ENCODE measurements at places on chromosomes 2 and 18.

DNA sequence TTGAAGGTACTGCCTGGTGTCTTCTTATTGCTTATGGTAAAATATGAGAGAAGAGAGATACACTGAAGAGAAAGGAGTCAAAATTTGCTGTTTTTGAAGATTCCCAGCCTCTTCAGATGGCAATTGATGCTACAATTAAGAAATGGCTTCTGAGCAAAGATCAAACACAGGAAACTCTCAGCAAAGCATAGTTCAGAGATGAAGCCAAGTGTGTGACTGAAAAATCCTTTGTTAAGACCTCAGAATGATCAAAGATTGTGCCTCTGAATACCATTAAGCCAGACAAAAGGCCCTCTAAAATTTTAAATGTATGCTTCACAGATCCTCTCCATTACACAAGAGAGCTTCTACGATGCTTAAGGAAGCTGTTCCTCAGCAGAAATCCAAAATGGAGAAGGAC is 216.3 kb downstream of the UXS1 start:
- no peak for DNase-seq

DNA sequence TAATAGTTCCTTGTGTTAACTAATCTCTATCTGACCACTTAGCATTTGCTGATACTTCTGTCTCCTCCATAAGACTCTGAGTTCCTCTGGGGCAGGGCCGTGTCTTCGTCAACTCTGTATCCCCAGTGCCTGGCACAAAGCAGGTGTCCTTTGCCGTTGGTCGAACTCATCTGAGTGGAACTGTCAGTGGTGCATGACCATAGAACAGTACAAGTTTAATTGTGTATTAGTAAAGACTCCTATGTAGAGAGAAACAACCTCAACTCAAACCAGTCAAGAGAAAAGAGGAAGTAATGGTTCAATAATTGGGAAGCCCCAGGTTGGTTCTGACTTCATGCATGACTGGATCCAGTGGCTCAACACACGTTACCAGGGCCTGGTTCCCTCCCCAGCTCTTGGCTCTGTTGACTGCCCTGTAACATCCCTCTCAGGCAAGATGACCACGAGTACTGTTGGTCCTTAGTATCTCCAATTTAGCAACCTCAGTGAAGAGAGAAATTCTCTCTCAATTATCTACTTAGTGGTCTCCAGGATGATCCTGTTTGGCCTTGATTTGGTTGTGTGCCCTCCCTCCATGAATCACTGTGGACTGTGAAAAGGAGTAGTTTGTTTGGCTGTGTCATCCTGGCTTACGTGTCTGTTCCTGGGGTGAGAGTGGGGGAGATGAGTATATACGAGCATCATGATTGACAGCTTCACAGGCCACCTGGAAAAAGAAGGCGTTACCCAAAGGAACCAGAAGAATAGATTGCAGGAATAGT is 58.5 kb upstream of the MSH6 start:
- DNase-seq = peak; percentile 29

DNA sequence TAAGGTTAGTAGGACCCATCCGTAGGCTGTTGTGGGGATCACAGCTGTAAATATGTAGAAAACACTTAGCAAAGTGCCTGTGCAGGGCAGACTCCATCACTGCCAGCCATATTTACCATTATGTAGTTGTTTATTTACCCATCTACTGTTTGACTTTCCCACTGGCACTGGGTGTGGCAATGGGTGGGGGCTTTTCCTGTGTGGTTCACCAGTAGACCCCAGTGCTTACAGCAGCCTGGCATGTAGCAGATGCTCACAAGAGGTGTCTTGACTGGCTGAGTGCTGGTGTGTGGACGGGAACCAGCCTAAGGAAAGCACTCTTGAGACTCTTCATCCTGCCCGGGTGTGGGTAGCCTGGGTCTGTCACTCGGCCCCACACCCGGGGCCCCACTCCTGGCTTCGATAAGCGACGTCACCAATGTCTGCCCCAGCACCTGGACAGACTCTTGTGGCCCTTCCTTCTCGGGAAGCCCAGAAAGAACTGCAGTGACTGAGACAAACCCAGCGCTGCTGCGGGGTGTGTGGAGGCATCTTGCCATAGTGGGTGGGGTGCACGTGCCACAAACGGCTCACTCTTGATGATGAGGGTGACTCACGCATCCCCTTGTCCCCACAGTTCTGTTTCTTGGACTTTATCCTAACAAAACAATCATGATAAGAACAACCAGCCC is 78.3 kb downstream of the HDAC4 start:
- peak; percentile 77 for DNase-seq

GRCh38 chr18:77140439-77141109 is 8.0 kb upstream of the MBP start:
- no peak for DNase-seq

GRCh38 chr2:222320436-222321395 is 21.9 kb upstream of the PAX3 start:
- DNase-seq = no peak
